ENCODE measurements at places on chromosomes 5 and 9.

DNA sequence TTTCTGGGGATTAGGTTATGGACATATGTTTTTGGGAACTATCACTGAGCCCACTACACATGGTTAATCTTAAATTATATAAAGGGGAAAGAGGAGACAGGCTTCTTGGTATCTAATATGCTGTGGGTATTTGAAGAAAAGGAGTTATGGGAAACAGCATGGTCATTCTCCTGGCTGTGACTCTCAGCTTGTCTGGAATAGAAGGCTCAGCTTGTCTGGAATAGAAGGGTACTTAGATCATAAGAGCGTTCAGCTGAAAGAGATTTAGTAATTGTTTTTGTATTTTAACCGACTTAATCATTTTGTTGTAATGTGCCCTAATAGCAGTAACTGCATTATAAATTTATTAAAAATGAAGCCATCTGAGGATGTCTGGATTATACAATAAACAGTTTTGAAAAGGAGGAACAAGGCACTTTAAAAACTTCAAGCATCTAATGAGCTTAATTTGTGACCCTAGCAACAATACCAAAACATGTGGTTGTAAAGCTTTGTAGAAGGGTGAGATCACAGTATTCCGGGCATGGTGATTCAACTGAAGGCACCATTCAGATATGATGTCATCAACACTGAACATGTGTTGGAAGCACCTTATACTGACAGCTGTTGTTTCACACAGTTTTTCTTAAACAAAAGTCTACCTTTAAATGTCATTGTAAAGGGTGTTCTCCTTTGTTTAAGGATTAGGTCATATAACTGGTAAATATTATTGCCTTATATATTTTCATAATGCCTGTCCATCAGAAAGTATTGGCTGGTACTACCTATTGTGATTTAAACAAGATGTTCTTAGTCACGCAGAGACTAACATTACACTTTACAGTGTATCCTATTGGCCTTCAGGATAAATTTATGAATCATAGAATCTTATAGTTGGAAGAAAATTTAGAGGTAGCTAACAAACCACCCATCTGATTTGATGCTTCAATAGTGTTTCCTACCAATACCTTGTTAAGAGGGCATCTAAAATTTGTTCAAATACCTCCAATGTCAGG, 2174.1 kb upstream of the WWC1 start:
- DNase-seq, result no peak

- DNase-seq, result no peak
Measured at GRCh38 chr5:60586307-60586901, 113.6 kb downstream of the DEPDC1B start.

GRCh38 chr5:83787631-83788030, 67.0 kb upstream of the HAPLN1 start:
- no peak for DNase-seq

DNA sequence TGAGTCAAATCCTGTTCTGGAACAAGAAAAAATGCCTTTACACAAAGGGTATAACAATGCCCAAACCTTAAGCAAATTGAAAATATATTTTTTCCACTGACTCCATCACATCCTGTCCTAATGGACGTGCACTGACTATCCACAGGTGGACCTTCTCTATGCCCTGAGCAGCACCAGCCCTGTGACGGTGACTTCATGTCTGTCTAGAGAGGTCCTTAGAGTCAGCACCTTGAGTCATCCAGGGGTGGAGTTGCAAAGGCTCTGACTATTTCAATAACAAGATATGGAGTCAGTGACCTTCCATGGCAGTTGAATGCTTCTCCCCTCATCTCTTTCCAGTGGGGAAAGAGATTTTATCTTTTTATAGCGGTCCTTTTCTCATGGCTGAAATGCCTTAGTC, 78.0 kb downstream of the YIPF5 start:
- DNase-seq, result no peak

GRCh38 chr5:154840435-154841272, 9.7 kb downstream of the FAXDC2 start:
- no peak for DNase-seq

GRCh38 chr5:124701016-124701415, 45.4 kb downstream of the ZNF608 start:
- DNase-seq, result no peak

- peak; percentile 54 for DNase-seq
Measured at GRCh38 chr9:126985870-126986498, 71.4 kb downstream of the RALGPS1 start.

DNA sequence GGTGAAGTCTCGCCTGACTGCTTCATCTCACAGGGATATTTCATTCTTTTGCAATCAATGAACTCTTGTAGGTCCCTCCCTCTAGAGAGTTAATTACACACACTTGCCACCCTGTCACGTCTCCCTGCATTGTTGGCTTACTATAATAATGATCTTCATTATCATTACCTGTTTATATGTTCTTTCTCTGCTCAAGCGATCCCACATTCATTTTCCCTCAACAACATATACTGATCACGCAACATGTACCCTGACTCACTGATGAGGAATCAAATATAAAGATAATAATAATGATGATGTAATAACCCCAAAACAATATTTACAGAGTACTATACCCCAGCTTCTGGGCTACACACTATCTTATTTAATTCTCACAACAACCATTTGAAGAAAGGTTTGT, 88.5 kb downstream of the FEM1C start:
- DNase-seq, result no peak

GRCh38 chr5:73922875-73923557, 297.0 kb downstream of the ARHGEF28 start:
- DNase-seq, result no peak

DNA sequence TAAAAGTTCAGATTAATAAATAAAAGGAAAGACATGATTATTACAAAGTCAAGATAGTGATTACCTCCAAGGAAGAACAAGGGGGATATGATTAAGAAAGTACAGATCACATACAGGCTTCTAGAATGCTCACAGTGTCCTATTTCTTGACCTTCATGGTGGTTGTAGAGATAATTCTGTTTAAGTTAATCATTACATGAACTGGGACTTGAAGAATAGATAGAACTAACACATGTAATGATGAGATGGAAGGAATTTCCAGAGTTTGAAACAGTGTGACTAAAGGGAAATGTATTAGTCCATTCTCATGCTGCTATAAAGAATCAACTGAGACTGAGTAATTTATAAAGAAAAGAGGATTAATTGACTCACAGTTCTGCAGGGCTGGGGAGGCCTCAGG, 72.7 kb downstream of the LURAP1L start:
- DNase-seq, result no peak

DNA sequence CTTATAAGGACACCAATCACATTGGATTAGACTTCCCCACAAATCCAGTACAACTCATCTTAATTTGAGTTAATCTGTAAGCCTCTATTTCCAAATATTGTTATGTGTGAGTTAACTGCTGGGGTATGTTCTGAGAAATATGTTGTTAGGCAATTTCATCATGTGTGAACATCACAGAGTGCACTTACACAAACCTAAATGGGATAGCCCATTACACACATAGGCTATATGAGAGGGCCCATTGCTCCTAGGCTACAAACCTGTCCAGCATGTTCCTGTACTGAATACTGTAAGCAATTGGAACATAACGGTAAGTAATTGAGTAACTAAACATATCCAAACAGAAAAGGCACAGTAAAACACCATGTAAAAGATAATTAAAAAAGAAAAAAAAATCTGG, 19.1 kb upstream of the ARSI start:
- no peak for DNase-seq

DNA sequence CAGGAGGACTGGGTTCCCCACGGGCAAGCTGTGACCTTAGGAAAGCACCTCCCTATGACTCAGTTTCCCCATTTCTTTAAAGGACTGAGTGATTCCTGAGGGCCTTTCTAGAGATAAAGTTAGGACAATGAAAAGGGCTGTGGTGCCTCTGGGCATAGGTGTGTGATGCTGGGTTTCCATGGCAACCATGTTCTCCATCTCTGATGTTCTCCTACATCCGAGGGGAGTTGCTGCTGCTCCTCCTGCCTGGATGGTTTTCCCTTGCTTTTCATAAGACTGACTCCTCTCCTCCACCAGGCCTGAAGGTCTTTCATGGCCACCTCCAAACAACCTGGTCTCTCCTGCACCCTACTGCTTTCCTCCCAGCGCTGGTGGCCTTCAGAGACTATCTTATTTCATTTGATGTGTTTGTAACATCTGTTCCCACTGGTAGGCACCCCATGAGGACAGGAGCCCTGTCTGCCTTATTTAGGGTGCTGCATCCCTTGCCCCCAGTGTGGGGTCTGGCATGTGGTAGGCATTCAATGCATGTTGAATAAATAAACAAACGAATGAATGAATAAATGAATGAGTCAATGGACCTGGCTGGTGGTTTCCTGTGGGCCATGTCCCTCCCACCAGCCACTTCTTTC, 112.2 kb upstream of the HAND1 start:
- no peak for DNase-seq

- DNase-seq, result no peak
Measured at GRCh38 chr5:168162464-168162863, 129.0 kb upstream of the WWC1 start.

DNA sequence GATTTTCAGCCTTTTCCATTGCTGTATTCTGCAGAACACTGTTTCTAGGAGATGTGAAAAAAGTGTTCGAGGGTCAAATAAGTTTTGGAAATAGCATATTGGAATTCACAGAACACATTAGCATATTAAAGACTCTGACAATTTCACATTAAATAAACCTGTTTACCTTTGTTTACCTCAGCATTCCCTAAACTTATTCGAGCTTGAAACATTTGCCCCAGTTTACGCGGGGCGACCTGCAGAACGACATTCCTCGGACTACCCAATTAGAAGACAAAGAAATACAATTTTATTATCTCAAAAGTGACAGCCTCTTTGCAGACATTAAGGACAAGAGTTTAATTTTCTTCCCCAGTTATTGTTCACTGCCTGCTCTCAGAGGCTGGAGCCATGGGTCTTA, 110.3 kb upstream of the NFIB start:
- DNase-seq, result no peak

DNA sequence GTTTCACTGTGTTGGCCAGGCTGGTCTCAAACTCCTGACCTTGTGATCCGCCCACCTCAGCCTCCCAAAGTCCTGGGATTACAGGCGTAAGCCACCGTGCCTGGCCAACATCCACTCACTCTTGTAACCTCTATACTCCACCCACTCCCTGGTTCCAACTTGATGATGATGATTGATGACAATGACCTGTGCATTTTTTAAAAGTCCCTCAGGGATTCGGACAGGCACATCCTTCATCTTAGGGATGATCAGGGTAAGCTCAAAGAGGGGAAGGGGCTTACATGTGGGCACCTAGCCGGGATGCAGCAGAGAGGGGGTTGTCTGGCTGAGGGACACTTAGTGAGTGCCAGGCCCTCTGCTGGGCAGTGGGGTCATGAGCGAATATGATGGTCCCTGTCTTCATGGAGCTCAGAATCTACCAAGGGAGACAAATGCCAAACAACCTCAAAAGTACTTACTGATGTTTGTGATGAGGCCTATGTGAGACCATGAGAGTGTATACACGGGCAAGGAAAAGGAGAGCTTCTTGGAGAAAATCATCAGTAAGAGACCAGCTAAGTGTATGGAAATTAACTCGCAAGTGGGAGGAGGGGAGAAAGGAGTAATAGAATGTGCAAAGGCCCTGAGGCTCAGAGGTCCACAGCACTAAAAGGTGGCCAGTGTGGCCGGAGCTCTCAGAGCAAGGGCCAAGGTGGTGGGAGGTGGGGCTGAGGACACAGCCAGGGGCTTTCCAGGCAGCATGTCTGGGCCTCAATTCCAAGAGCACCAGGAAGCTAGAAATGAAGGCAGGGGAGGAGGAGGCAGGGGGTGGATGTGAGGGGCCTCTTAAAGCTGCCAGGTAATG, 27.4 kb downstream of the LHX2 start:
- DNase-seq, result no peak

DNA sequence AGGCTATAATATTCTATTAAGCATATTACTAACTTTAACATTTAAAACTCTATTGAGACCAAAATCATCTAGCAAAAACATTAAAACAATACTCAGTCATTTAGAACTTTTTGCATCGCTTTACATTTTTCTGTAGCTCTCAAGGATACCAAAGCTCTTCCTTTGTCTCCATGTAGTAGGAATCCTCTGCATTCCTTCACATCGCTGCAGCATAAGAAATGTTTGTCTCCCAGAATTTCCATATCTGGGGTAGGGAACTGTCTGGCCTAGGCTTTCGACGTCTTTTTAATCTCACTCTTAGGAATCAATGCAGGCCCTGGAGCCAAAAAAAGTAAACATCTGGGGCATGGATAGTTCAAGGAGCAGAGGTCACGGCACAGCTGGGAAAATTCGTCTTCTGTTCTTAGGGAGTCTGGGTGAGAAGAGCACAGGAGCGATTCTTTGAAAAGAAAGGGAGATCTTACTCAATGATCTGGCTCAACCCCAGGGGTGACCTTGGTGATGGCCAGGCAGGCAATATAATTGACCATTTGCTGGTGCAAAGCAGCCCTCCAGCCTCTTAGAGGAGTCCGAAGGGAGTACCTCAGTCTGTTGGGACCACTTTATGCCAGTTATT, 23.2 kb upstream of the RAI14 start:
- no peak for DNase-seq

DNA sequence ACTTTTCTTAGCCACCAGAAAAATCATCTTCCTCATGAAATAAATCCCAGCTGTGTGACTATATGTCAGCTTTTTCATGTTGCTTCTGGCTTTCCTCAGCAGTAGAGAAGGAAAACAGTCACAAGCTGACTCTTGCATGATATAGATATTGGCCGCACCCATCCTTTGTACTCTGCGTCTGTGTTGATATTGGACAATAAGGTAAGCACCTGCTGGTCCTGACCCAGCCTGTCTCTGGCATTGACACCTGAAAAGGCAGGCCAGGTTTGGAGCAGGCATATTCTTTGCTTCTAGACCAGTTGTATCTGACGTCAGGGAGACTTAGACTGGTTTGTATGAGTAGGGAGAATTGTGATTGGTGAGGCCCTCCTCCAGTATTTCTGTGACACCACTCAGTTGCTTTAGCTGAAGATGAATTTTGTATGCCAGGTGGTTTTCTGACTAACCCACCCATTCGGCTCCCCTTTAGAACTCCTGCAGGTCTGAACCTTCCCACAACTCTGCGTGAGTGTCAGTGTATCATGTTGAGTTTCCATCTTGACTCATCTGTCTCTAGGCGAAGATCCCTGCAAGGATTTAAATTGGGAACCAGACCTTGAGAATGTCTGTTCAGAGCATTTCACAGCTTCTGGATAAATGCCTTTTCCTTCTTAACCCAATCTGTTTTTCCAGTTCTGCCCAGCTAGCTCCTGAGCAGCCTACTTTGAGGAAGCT, 151.2 kb upstream of the RUSC2 start:
- no peak for DNase-seq

DNA sequence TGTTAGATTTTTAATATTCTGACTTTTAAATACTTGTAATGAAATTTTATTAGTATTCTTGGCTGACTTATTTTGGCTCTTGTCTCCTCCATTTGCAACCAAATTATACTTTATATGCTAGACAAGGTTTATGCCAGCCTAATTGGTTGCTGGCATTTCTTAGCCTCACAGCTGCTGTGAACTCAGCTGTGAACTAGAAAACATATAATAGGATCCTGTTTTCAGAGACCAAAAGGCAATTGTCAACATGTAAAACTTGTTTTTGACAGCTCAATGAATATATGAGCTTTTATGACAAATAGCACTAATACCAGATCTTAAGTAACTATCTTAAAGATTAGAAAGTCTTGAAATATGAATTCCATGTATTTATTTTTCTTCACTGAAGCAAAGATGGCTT, 25.9 kb downstream of the KIF2A start:
- DNase-seq, result no peak

- DNase-seq, result no peak
Measured at GRCh38 chr5:109141222-109142200, 268.3 kb downstream of the PJA2 start.

GRCh38 chr9:80049096-80049782, 477.5 kb downstream of the TLE4 start:
- no peak for DNase-seq
